ENCODE measurements at places on chromosomes 4 and X. TPM values are rescaled to one million over a fixed set of nuclear protein-coding genes. Genes with fewer than 3 reads are reported as not detected.

GRCh38 chr4:73621357-73621756 is 1.1 kb upstream of the RASSF6 start:
- no peak for DNase-seq

DNA sequence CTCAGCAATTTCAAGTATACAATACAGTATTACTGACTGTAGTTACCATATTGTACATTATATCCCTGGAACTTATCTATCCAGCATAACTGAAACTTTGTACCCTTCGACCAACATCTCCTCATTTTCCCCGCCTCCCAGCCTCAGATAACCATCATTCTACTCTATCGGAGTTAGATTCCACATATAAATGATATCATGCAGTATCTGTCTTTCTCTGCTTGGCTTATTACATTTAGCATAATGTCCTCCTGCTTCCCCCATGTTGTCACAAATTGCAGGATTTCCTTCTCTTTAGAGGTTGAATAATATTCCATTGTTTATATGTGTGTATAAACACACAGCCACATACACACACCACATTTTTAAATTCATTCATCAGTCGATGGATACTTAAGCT is 218.1 kb downstream of the MAML3 start:
- no peak for DNase-seq

Gene DCAF16
- total RNA-seq = 26.8 TPM

- DNase-seq = no peak
Measured at GRCh38 chr4:105837037-105837436, 58.2 kb upstream of the NPNT start.

GRCh38 chr4:94540476-94540875 is 88.7 kb downstream of the PDLIM5 start:
- DNase-seq = no peak

GRCh38 chrX:44669626-44670025 is 127.0 kb upstream of the FUNDC1 start:
- no peak for DNase-seq

GRCh38 chr4:26331380-26331950 is 10.7 kb downstream of the RBPJ start:
- no peak for DNase-seq

Gene RRH
- total RNA-seq = not detected

Gene RPL10
- 11,298 TPM for total RNA-seq

Gene TCEAL7
- total RNA-seq = 23.1 TPM

Gene OPN1MW3
- not detected for total RNA-seq

- no peak for DNase-seq
Measured at GRCh38 chr4:47444031-47444430, 19.5 kb downstream of the COMMD8 start.

GRCh38 chrX:18490806-18491555 is 65.6 kb downstream of the CDKL5 start:
- no peak for DNase-seq

- no peak for DNase-seq
Measured at GRCh38 chr4:105120626-105121025, 26.1 kb upstream of the TET2 start.

Gene ASB12
- not detected for total RNA-seq

Gene STARD8
- 1.8 TPM for total RNA-seq

- DNase-seq = no peak
Measured at GRCh38 chr4:94446386-94446785, 5.4 kb upstream of the PDLIM5 start.

DNA sequence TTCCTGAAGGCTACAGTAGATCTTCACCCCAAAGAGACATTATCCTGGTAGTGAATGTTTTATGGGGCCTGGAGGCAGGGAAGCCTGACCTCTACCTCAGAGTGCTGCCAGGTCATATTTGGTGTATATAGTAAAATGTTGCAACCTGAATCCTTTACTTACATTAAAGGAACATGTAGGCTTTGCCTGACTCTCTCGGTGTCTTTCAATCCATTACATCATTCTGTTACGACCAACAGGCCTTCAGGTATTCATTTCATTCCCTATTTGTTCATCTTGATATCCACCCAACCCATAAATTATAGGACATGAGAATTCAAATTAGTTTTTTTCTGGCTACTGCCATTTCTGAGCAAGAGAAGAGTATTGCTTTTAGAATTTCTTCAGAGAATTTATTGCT is 116.5 kb downstream of the CFAP299 start:
- no peak for DNase-seq

GRCh38 chr4:62474802-62475201 is 1274.7 kb downstream of the ADGRL3 start:
- DNase-seq = no peak

DNA sequence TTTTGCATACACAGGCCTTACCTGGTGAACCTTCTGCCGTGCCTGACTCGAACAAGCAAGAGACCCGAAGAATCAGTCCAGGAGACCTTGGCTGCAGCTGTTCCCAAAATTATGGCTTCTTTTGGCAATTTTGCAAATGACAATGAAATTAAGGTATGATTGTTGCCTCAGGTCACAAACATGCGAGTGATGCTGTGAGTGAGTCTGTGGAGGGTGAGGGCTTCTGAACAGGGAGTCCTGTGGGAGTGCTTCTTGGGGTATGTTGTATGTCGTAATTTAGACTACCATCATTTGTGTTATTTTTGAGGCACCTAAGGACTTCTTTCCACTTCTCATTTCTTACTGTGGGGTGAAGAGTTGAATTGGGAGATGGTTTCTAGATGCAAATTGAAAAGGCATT is 32.8 kb downstream of the HTT start:
- DNase-seq = no peak

- peak; percentile 10 for DNase-seq
Measured at GRCh38 chr4:46329118-46329976, 60.6 kb downstream of the GABRA2 start.

Gene F8A2
- 1.0 TPM for total RNA-seq

Gene TCEAL6
- total RNA-seq = not detected

Gene BTC
- 9.9 TPM for total RNA-seq

DNA sequence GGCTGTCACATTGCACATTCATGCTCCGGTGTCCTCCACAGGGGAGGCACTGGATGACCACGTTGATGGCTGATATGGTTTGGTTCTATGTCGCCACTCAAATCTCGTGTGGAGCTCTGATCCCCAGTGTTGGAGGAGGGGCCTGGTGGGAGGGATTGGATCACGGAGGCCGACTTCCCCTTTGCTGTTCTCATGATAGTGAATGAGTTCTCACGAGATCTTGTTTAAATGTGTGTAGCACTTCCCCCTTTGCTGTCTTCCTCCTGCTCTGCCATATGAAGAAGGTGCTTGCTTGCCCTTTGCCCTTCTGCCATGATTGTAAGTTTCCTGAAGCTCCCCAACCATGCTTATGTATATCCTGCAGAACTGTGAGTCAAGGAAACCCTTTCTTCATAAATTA is 22.3 kb upstream of the NAT8L start:
- no peak for DNase-seq

DNA sequence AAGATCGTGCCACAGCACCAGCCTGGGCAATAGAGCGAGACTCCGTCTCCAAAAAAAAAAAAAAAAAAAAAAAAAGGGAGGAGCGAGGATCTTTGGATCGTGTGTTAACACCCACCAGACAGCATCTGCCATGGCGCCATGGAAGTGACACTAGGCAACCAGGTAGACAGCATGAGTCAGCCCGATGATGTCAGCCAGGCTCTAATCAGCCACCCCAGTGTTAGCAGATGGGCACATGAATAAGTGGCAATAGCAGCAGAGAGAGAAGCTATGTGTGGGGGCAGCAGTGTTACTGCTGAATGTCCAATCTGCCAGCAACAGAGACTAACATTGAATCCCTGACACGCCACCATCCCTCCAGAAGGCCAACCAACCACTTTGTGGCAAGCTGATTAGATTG is 6.6 kb downstream of the SYN1 start:
- no peak for DNase-seq

DNA sequence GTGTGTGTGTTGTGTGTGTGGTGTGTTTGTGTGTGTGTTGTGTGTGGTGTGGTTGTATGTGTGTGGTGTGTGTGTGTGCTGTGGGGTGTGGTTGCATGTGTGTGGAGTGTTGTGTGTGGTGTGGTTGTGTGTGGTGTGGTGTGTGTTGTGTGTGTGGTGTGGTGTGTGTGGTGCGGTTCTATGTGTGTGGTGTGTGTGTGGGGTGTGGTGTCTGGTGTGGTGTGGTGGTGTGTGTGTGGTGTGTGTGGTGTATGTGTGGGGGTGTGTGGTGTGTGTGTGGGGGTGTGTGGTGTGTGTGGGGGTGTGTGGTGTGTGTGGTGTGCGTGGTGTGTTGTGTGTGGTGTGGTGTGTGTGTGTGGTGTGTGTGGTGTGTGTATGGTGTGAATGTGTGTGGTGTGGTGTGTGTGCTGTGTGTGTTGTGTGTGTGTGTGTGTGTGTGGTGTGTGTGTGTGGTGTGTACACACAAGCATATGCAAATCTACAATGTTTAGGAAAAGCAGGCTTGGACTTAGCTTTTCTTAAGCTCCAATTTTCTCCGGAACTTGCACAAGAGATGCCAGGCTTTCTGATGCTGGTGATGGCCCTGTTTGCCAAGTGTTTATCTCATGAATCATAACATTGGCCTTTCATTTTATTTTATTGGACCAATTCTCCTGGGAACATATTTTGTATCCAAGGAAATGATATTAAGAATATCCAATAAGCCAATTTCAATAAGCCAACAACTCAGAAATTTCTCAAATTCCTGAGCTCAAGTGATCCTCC is 148.7 kb downstream of the SPATA18 start:
- DNase-seq = no peak

Gene FRG1
- 37.0 TPM for total RNA-seq

- no peak for DNase-seq
Measured at GRCh38 chr4:189514209-189514608, 426.5 kb upstream of the FRG1 start.

- DNase-seq = no peak
Measured at GRCh38 chrX:13598877-13599276, 29.5 kb downstream of the EGFL6 start.

DNA sequence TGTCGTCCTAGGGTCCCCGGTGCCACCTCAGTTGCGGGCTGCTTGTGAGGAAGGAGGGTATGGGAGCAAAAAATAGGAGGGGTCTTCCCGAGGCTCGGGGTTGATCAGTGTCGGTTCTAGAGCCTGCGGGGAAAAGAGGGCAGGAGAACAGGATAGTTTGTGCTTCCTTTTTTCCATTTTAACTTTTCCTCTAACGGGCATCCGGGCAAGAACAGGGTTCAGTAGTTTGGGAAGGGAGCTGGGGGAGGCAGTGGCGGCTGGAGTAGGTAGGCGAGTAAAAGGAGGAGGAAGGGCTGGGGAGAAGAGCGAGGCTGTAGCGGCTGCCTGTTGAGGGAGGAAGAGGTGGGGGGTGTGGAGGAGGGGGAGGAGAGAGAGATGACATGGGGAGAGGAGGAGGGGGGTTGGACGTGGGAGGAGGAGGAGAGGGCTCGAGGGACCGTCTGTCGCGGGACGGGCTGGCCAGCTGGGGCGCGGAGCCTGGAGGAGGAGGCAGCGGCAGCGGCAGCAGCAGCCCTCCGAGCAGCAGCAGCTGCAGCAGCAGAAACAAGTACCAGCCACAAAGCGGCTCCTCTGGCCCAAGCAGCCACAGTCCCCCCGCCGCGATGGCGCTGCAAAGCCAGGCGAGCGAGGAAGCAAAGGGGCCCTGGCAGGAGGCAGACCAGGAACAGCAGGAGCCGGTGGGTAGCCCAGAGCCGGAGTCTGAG is at the start of gene SLC16A2:
Gene SLC16A2, plus strand, starts transcription at position 458 of the 704 bp plus-strand sequence. Its CDS starts 145 bp downstream, at position 603.
- DNase-seq = peak; percentile 21

Data from kidney epithelial cell (primary cell).